ENCODE measurements at places on chromosomes 3 and 15.
A peak's percentile ranks its signal among the peaks of the same experiment; 100 is the strongest.

GRCh38 chr3:27594096-27594690, 110.0 kb upstream of the SLC4A7 start:
- no peak for DNase-seq

DNA sequence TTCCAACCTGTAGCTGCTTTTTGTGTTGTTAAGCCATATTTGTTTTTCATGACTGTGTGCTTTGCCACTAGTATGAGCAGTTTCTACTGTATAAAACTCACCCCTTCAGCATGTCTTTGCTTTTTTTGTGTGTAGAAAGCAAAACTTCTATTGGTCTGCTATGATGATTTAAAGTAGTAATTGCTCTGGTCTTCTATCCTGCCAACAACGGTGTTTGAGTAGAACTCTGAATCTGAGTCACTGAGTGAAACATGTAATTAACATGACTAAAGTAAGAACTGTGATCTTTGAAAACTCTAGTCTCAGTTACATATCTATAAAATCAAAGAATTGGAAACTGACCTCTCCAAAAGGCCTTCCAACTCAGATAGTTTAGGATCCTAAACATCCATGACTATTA, 133.6 kb downstream of the TPRG1 start:
- DNase-seq, result no peak

GRCh38 chr3:111998636-111999483, at the start of gene TAGLN3:
TSS of gene TAGLN3 (plus strand) at chr3:111998922. CDS start at chr3:111999423, 501 bp downstream.
- peak; percentile 72 for DNase-seq

DNA sequence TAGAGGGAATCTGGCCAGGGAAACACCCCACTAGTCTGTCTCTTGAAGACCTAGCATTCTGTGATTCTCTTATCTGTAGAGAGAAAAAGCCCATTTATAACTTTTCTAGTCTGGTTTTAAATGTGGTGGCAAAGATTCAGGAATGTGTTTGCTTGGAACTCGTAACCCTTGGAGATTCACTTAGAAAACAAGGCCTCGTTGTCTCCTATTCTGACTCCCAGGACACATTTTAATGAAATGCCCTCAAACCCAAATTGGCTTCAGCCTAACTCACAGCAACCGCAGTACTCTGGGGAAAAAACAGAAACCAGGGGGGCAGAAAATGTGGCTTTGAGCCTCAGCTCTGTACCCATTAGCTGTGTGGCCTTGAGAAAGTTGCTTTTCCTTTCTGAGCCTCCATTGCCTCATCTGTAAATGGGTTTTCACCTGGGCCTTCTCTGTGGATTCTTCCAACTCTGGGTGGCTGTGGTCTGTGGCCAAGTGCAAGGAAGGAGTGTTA, 36.5 kb downstream of the RPLP1 start:
- DNase-seq, result no peak

DNA sequence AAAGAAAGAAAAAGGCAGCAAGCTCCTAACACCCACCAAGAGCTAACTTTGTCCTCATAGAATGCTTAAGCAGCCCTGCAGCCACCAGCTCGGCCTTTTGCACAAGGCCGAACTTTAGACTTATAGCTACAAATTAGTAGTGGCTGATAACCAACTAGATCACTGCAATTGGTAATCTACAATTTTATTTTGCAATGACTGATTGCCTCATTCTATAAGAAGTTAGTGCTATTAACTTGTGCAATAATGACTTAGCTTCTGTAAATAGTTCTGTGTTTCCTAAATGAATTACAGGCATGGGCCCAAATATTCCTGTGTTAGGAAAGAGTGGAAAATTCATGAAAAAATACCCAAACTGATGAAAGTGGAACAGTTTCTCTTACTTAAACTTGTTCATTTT, 284.8 kb upstream of the CFAP20DC start:
- no peak for DNase-seq

GRCh38 chr15:87732976-87733375, 523.6 kb downstream of the NTRK3 start:
- no peak for DNase-seq

- no peak for DNase-seq
Measured at GRCh38 chr3:159761369-159761768, 227.3 kb upstream of the IL12A start.

DNA sequence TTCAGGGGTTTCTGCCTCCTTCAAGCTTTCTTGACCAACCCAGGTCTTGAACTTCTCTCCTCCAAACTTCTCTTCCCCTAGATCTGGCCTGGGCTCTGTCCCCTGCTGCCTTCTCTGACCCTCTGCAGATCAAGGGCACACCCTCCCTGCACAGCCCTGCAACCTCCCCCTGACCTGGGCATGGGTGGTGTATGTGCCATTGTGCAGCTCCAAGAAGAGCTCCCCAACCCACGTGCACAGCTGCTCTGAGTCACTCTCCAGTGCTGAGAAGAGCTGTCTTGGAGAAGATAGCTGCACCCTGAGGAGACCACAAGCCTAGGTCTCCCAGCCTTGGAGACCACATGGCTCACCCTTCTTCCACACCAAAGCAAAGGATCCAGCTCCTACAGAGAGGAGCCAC, 8.0 kb downstream of the MAN2C1 start:
- no peak for DNase-seq
